GM18507 (cell line): ENCODE measurements at places on chromosomes 4 and X.

GRCh38 chrX:109672239-109672638 lies 47.3 kb upstream of the KCNE5 start:
- DNase-seq, result no peak

GRCh38 chr4:177033135-177033534 lies 240.4 kb upstream of the VEGFC start:
- no peak for DNase-seq

- DNase-seq, result no peak
Measured at GRCh38 chrX:153888344-153888743, 2.4 kb upstream of the L1CAM start.

GRCh38 chr4:95066050-95066449 lies 308.3 kb downstream of the BMPR1B start:
- DNase-seq, result no peak

- no peak for DNase-seq
Measured at GRCh38 chrX:14389682-14390081, 139.7 kb upstream of the GLRA2 start.

- no peak for DNase-seq
Measured at GRCh38 chr4:23516716-23517115, 373.1 kb downstream of the PPARGC1A start.

- DNase-seq, result no peak
Measured at GRCh38 chr4:83110223-83110945, 4.1 kb downstream of the PLAC8 start.

- DNase-seq, result no peak
Measured at GRCh38 chr4:42302348-42302747, 94.9 kb upstream of the SHISA3 start.

DNA sequence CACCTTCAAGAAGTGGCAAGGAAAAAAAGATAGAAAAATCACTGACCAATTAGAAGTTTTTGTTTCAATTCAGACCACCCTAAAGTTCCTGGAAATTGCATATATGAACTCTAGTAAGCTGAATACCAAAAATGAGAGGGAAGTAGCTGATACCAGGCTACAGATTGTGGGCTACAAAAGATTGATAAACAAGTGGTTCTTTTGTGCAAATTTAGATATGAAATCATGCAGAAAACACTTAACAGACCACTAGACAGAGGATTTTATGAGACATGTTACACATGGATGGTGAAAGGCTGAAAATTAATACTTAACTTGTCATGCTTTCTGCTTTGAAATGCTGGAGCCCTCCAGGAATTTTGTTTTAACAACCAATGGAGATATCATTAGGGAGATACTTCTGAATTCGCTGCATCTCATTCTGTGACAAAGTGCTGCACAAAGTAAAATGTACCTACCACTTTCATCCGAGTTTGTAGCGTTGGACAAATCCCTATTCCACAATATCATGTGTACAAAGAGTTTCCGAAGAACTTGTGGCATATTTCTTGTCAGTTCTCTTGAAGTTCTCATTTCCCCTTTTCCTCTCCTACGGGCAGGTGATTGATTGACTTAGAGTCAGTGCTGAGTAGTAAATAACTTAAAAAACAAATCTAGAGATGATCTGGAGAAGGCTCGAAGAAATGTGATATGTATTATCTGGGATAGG lies 235.0 kb downstream of the PALLD start:
- no peak for DNase-seq

GRCh38 chr4:73404457-73404856 lies 370 bp downstream of the ALB start:
- no peak for DNase-seq

GRCh38 chr4:3257556-3258482 lies 8.9 kb downstream of the MSANTD1 start:
- DNase-seq, result no peak

GRCh38 chr4:158999166-158999682 lies 103.7 kb upstream of the RAPGEF2 start:
- DNase-seq, result no peak

GRCh38 chr4:174224550-174224949 lies 58.9 kb downstream of the FBXO8 start:
- DNase-seq, result no peak

DNA sequence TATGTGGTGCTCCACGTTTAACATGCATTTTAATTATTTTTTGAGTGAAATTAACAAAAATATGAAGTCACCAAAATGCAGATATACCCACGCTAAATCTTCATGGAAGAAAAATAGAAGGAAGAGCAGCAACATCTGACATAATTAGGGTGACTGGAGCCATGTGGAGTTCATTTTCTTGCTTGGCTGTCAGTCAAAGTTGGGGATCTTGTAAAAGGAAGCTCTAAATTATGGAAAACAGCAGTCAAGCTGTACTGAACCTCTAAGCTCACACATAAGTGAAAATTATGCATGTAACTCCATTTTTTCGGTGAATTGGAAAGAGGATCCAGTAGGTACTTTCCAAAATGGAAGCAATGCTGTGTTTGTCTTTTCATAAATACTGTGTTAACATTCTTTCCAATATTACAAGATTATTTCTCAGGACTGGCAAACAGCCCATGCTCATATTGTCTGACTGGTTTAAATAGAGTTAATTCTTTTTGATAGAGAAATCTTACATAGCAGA lies 9.7 kb upstream of the PDGFC start:
- no peak for DNase-seq

DNA sequence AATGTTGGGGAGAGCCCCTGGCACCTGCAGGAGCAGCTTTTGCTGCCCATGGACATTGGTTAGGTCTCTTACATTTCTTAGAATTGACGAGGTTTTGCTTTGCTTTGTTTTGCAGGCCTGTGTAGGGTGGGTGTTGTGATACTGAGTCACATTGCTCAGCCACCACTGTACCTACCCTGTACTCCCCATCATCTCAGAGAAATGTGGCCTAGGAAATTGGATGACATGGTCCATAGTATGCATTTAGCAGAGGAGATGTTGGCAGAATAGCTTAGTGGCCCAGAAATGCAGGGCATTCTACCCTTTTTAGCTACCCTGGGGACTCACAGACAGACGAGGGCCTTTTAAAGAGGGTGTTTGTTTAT lies 43.7 kb downstream of the IL21 start:
- DNase-seq, result no peak

DNA sequence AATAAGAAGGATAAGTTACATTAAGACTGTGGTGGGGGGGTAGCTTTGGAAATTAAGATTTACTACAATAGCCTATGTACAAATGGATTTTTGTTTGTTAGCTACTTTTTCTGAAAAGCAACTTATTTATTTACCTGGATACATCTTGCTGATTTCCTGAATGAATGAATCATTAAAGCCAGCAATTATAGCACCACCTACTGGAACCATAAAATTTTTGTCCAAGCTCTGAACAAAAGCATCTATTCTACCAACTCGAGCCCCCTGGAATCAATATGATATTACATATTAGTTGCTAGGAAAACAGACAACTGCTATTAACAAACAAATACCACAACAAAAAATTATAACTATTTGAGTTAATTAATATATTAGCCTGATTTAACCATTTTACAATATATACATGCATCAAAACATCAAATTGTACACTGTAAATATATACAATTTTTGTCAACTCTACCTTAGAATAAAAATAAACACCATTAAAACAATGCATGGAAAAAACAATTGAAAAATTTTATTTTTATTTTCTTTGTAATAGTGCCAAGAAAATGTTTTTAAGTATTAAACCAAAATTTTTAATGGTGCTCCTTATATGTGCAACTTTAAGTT lies 15.3 kb downstream of the SEPSECS start:
- DNase-seq, result no peak

GRCh38 chr4:574346-575161 lies 1.5 kb downstream of the TMEM271 start:
- no peak for DNase-seq

GRCh38 chrX:134990801-134991481 lies at the start of gene SMIM10:
Gene SMIM10 (plus strand): TSS chrX:134990991. CDS start chrX:134991096, 105 bp downstream.
- DNase-seq, result no peak

DNA sequence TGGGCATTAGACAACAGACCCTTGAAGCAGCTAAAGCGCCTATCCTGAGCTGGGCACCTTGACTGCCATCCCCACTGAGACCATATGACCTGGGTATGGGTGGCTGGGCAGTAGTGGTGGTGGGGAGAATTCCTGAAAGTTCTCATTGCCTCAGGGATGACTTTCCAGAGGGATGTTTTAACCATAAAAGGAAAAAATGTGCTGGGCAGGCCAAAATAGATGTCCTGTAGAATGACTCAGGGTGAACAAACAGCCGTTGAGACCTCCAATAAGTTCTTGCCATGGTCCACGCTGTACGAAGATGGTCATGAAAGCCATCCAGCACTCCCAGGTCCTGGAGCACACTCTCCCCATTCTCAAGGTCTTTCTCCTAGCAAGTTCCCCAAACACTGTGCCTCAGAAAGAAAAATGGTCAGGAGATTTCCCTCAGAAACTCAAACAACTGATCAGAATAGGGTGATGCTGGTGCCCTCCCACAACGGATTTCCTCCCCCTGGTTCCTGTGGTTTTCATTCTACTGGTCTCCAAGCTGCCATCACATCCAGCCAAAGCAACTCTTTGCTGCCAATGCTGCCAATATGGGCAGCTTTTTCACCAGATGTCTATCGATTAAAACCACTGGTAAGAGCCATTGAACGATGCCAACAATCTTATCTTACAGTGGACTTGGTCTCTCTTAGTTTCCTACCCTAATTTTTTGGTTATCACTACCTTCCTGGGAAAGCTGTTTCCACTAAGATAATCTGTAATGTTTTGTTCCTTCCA lies 11.2 kb downstream of the CDKN2AIP start:
- no peak for DNase-seq

DNA sequence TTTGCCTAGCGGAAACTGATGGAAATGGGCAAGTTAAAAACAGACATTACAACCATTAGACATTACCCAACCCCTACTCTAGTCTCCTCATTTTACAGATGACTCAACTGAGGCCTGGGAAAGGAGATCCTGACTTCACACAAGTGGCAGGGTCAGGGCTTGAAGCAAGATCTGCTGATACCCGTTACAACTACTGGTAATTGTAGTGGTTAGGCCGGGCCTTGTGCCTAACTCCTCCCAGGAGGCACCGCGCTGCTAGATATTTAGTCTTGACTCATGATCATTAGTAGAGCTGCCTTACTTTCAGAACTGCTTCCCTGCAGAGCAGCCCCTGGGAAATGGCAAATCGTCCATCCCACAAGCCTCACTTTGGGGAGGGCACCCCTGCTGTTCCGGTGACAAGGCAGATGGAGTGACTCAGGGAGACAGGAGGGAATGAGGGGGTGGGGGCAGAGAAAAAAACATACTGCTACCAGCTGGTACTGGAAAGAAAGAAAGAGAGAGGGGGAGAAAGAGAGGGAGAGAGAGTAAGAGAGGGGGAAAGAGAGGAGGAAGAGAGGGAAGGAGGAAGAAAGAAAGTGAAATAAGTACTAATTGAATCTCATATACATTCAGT lies 12.2 kb downstream of the ARHGEF6 start:
- DNase-seq, result no peak

- DNase-seq, result no peak
Measured at GRCh38 chrX:11461201-11462001, 168.2 kb downstream of the AMELX start.

DNA sequence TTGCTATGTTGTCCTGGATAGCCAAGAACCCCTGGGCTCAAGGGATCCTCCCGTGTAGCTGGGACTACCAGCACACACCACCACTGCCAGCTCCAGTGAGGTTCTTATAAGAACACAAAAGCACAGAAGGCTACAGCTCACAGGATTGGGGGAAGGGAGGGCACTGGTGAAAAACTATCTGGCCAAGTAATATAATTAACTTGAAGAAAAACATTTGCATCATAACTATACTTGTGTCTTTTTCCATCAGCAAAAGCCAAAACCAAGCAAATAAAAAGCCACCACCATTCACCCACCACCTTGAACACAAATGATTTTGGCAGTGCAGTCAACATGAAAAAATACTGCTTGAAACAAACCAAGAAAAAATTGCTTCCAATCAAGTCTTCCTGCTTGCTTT lies 188.2 kb downstream of the MAML3 start:
- DNase-seq, result no peak
